Glutamatergic neuron (in vitro differentiated cells): ENCODE measurements at places on chromosomes 11 and 22. TPM values are rescaled to one million over a fixed set of nuclear protein-coding genes. Genes with fewer than 3 reads are reported as not detected.

POU2F3 gene
- total RNA-seq = not detected

SF3A1 gene
- total RNA-seq = 157 TPM

MPPED2 gene
- 11.0 TPM for total RNA-seq

NCAM1 gene
- total RNA-seq = 819 TPM

POU2AF3 gene
- not detected for total RNA-seq

NAGA gene
- 13.0 TPM for total RNA-seq

MRGPRX4 gene
- not detected for total RNA-seq

TREH gene
- total RNA-seq = not detected

GRAMD4 gene
- 85.7 TPM for total RNA-seq

SMC1B gene
- not detected for total RNA-seq

C22orf31 gene
- total RNA-seq = not detected

OSM gene
- total RNA-seq = not detected

RBMXL2 gene
- not detected for total RNA-seq

GRCh38 chr11:78981153-78981552 lies 406.5 kb upstream of the NARS2 start:
- DNase-seq = no peak

DNA sequence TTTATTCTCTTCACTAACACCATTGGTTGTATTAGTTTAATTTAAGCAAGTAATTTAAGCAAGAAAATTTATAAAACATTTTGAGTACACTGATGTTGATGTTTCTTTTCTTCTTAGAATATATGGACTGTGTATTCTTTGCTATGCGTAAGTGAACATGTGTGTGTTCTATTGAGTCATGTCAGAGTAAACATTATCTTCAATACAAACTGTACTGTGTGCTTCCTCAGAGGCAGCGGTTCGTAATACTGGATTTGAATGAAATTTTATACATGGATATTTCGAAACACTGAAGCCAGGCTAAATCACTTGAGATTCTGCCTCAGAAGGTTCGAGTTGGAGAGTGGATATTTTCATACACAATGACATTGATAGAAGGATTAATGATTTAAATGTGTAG lies 452.6 kb downstream of the LUZP2 start:
- no peak for DNase-seq

DNA sequence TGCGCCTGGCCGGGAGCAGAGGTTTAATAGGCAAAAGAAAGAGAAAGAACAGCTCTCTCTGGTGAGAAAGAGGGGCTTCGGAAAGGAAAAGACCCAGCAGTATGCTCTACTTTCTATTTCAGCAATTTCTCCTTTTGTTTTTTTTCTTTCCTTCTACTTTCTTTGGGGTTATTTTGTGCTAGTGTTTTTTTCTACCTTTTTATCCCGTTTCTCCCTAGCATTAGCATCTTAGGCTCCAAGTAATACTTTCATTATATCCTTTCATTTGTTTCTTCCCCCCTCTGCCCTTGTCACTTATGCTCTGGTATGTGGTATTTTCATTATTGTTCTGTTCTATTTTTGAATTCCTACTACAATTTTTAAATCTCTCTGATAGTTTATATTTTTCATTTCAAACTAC lies 4.5 kb downstream of the SNU13 start:
- no peak for DNase-seq

- no peak for DNase-seq
These were observed 7.0 kb upstream of the SIDT2 start for GRCh38 chr11:117171404-117172061.

GRCh38 chr11:827146-827896 lies 398 bp upstream of the CRACR2B start:
- peak; percentile 53 for DNase-seq

- no peak for DNase-seq
These were observed 23.8 kb upstream of the SYN3 start for GRCh38 chr22:33081686-33082590.

DNA sequence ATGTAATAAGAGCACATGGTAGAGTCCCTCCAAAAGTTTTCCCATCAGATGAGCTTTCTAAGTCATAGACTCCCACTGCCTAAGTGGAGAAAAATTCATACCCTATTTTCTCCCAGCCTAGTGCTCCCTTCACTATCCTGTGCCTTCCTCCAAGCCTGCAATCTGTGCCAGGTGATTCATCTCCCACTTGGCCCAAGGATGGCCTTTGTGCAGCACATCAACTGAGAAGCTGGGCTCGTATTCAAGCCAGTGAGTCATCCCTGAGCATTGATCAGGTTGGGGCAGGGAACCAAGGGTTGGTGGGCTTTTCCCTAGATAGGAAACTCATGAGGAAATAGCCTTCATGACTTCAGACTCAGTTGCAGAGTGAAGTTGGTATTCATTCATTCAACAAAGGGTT lies 64.6 kb downstream of the PANX1 start:
- no peak for DNase-seq

- DNase-seq = no peak
These were observed 3.4 kb downstream of the NLRP6 start for GRCh38 chr11:281486-282161.

DNA sequence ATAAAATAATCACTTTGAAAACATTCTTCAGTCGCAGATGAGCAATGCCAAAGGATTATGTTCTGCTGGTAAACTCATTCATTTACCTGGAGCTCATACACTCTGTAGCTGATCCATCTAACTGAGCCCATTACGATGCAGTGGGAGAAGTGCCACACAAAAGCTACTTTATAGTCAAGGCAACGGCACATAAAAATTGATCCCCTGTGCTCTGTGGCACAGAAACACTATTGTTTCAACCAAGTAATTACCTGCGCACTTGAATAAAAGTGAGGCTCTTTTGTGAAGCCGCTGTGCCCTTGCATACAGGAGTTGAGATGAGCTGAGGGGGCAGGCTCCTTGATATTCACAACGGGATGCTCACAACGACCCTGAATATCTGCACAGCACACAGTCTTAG lies 7.2 kb downstream of the DKK3 start:
- DNase-seq = no peak

DNA sequence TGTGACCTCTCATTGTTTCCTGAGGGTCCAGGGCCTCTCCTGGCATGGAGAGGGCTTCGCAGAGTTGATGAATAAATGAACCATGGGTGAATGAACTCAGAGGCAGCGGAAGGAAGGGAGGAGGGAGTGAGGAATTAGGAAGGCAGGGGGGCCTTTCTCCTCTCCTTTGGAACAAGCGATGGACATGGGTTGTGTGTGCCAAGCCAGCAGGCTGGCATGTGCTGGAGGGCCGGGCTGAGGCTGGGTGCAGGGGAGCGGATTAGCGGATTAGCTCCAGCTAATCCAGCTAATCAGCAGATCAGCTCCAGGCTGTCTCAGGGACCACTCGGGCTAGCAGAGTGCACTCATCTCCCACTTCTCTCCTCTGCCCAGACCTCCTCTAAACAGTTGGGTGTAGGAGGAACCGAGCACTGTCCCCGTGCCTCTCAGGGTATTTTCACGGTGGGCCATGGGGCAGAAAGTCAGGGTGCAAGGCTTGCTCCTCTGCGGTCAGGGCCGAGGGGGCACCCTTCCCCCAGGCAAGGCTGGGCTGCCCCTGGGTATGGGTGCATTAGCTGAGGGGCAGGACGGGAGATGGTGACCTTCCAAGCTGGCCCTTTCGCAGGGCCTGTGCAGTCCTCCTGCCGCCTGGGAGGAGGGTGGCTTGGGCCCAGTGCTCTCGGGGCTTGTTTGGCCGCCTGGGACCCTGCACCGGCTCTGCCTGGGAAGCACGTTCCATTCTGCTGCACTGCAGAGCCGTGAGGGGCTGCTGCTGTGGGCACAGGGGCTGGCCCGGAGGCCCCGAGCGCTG lies 120.3 kb upstream of the B3GAT1 start:
- DNase-seq = peak; percentile 10

DNA sequence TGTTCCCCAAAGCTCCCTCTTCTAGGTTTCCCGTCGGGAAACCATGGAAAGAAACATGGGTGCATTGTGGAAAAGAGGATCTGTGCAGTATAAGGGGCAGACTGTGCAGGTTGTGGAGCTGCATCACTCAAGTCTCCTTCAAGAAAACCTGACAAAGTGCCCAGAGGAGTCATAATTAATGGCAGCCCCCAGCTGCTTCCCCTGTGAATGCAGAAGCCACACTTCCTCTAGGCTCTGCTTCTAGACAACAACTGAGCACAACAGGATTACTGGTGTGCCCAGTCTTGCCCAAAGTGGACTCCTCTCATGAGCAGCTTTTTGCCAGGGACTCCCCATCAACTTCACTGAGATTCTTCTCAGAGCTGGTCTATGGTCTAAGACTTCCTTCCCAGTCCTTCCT lies 42.6 kb upstream of the SCUBE2 start:
- DNase-seq = no peak

- no peak for DNase-seq
These were observed 86.9 kb downstream of the FAM83F start for GRCh38 chr22:40081662-40082061.

DNA sequence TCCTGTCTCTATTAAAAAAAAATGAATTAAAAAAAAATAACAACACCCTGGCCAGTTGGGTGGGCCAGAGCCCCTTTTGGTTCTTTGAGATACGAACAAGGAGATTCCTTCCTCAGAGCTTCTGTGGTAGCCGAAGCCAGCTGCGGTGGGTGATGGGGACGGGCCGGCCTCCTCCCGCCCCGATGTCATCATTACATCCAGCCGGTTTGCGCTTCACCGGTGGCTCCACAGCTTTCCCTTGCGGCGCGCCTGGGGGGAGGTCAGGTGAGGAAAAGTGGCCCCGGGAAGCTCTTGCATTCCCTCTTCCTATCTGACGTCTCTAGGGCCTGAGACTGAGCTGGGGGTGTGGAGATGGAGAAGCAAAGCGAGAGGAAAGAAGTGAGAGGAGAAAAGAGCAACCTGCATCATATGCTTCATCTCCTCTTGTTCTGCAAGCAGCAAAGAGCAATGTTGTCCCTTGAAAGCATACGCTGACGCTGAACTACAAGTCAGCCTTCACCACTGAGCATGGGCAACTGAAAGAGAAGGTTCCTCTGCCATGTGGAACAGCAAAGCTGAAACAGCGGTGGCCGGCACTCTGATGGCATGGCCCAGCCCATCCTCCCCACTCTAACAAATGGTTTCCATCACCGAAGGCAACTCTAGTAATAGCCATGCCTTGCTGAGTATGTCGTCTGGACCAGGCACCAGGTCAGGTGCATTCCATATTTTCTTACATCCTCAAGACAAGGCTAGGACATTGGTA lies 6.0 kb downstream of the ADAMTS8 start:
- no peak for DNase-seq

DNA sequence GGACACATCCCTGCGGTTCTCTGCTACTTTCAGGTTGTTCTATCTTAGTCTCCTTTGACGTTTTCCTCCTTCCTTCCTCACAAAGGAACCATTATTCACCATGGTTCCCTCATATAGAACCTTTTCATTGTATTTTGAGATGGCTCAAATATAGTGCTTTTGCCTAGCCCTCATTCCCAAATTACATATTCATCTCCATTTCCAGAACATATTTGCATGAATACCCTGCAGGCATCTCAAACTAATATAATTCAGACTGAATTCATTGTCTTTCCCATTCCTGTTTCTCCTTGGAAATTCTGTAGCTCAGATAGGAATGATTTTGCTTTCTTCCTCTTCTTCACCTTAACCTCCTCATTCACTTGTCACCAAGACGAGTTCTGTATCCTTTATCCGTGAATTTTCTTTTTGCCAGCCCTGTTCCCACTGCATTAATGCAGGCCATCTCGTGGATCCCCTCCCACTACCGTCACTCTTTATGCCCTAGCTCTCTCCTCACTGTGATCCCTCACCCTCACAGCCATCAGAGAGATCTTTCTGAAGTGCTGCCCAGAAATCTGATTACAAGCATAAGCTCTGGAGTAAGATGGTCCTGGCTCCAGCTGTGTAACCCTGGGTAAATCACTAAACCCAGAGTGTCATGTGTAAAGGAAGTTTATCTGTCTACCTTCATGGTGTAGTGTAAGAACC lies 23.3 kb downstream of the PIWIL4 start:
- no peak for DNase-seq

- no peak for DNase-seq
These were observed 6.4 kb upstream of the PKNOX2 start for GRCh38 chr11:125157953-125158680.

DNA sequence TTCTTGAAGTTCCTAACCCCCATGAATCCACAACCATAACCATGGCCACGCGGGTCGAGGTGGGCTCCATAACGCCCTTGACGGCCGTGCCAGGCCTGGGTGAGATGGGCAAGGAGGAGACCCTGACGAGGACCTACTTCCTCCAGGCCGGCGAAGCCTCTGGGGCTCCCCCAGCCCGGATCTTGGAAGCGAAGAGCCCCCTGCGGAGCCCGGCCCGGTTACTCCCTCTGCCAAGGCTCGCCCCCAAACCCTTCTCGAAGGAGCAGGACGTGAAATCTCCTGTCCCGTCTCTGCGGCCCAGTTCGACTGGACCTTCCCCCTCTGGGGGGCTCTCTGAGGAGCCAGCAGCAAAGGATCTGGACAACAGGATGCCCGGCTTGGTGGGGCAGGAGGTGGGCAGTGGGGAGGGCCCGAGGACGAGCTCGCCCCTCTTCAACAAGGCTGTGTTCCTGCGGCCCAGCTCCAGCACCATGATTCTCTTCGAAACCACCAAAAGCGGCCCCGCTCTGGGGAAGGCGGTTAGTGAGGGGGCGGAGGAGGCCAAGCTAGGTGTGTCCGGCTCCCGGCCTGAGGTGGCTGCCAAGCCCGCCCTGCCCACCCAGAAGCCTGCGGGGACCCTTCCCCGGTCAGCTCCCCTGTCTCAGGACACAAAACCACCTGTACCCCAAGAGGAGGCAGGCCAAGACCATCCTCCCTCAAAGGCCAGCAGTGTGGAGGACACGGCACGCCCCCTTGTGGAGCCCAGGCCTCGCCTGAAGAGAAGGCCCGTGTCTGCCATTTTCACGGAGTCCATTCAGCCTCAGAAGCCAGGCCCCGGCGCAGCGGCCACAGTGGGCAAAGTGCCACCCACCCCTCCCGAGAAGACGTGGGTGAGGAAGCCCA lies 75.7 kb downstream of the KIAA1671 start:
- DNase-seq = peak; percentile 77

GRCh38 chr11:68659158-68659921 lies 25.0 kb upstream of the GAL start:
- peak; percentile 15 for DNase-seq

GRCh38 chr22:49928185-49928495 lies 9.7 kb downstream of the CRELD2 start:
- DNase-seq = no peak

DNA sequence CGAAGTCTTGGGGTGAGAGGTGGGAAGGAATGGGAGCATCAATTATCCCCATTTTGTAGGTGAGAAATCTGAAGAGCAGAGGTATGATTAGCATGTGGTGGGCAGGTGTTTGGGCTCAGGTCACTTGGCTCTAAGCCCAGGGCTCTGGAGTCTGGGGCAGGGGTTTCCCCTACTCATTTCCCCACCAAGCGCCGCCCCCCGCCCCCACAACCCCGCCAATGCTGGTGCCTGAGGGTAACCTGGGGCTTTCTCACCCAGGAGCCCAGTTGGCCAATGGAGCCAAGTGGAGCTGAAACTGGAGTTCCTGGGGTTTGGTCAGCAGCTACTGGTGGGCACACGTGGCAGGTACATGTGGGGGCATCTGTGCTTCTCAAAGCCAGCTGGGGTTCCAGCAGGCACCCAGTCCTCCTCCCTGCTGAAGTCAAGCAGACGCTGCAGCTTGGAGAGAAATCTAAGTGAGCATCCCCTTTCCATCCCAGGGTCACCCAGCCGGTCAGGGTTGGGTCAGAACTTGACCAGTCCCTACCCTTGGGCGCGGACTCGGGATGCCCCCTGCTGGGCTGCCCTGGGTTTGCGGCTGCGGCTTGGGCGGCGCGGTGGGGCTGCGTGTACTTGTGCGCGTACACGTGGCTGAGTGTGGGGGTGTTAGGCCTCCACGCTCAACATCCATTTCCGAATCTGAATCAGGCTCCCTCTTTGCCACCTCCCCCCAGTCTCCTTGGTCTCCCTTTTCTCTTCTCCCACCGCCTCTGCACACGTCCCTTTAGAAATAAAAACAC lies 1.7 kb upstream of the CHRM1 start:
- DNase-seq = peak; percentile 67
